Inflammatory macrophage (primary cell): ENCODE measurements at places on chromosomes 2 and 18.

- DNase-seq: no peak
Measured at GRCh38 chr2:122191331-122191730, 435.9 kb downstream of the TSN start.

GRCh38 chr2:196390243-196391148, 219.1 kb upstream of the STK17B start:
- no peak for DNase-seq

DNA sequence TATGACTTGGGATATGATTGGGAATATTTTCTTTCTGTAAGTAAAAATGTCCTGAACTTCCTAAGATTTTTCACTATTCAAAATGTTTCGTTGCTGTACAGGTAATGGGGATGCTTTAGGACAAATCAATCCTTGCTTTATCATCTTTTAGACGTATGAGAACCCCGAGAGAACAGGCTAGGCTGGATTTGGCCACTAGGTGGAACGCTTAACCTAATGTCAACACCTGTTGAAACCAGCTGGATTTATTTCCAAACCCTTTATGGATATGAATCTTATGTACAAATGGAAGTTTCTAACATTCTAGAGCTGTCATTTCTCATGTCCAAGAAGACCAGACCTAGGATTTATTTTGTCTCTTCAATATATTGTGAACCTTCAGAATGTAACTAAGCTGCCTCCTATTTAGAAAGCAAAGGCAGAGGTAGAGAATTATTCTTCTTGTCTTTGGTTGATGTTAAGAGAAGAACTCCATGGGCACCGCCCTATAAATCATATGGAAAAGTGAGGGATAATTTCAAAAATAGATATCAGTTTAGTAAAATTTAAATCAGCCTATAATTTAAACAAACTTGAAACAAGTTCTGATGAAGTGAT, 96.7 kb downstream of the PMAIP1 start:
- peak; percentile 6 for DNase-seq

DNA sequence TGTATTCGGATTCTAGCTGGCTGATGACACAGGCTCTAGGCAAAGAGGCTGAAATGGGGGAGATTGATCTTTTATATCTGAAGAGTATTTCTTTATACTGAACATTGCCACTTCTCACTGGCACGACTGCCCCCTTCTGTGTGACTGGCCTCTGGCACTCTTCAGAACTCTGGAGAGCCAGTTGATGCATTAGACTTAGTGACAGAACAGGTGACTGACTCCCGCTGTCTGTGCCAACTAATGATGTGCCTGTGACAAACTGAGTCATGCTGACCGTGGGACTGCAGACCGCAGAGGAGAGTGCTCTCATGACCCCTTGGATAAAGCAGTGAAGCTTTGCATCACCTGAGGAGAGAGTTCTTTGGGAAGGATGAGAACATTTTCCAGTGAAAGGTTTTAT, 14.4 kb downstream of the MGAT5 start:
- no peak for DNase-seq

- no peak for DNase-seq
Measured at GRCh38 chr2:96965781-96966514, 20.4 kb downstream of the FAM178B start.

GRCh38 chr2:207061181-207061580, 104.6 kb downstream of the KLF7 start:
- no peak for DNase-seq
